Bone marrow (tissue), 2 donors: ENCODE measurements at places on chromosomes 1 and 21.

DNA sequence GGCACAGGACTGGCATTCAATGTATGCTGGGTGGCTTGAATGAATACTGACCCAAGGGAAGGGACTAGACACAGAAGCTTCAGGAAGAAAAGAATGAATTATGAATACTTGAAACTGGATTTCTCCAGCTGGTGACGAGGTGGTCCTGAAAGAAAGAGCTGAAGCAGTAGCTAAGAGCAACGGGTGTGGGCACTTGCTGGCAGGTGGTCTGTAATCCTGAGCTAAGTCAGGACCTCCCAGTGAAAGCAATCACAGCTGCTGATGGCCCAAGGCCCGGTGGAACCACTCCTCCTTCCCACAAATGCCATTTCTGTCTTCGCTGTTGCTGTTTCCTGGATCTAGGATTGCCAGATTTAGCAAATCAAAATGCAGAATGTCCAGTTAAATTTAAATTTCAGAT lies 47.0 kb downstream of the NEK2 start:
- DNase-seq: no peak

DNA sequence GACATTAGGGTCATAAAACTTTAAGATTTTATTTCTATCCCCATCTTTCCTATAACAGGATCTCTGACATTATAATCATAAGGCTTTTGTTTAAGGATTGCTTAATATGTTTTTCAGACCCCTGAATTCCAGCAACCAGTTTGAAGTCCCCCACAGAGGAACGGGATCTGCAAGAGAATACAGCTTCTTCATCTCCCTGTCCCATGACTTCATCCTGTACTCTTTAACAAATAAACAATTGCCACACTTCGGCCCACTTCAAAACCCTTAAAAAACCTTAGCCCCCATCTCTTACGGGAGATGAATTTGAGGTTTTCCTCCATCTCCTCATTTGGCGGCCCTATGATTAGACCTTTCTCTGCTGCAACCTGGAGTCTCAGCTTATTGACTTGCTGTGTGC lies 35.8 kb downstream of the TESK2 start:
- DNase-seq: no peak

DNA sequence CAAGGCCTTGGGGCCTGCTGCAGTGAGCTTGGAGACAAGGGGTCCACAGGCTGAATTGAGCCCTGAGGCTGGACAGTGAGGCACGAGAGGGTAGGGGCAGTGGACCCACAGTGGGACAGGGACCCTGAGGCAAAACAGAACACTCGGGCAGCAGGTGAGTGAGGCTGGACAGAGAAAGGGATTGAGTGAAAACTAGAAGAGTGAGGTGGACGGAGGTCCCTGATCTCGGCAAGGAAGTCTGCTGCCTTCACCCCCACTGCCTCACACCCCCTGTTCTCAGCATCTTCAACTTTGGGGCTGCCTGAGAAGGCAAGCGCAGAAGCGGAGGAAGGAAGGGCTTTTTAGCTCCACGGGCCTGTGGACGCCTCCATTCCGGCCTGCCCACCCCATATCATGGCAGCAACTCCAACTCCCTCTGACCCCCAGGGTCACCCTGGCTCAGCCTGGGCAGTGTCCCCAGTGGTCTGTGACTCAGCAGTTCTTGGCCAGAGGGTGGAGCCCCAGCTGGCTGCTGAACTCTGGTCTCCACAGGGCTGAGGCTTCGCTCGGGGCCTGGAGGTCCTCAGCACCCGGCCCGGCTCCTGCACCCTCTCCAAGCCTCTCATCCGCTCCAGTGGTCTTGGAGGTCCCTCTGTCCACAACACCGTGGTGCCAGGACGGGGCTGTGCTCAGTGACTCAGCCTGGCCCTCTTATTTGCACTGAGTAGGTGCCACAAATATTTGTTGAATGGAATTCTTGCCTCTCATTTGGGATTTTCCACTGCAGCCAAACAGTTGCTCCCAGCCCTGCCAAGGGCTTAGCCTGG lies 60.0 kb upstream of the EPS8L3 start:
- DNase-seq: no peak

- no peak for DNase-seq
These were observed 51.7 kb downstream of the SNRPE start for GRCh38 chr1:203913073-203913521.

DNA sequence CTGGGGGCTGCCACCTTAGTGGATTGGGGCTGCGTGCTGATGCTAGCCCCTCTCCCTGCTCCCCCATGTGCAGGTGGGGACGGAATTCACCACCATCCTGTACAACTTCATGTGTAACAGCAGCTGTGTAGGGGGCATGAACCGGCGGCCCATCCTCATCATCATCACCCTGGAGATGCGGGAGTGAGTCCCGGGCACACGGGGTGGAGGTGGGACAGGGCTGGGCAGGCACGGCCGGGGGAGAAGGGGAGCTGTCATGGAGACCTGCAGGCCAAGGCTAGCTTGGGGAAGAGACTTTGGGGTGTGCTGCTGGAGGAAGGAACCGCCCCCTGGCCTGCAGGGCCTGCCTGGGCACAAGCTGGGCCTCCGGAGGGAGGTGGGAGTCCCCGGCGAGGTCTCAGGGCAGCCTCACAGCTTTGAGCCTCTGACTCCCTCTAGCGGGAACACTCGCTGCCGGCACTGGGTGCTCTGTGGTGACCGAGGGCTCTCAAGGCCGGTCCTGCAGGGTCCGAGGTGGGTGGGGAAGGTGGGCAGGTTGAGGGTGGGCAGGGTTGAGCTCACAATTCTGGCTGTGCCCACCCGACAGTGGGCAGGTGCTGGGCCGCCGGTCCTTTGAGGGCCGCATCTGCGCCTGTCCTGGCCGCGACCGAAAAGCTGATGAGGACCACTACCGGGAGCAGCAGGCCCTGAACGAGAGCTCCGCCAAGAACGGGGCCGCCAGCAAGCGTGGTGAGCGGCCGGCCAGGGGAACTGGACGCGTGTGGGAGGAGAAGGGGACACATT lies 25.0 kb upstream of the CCDC27 start:
- DNase-seq: no peak

DNA sequence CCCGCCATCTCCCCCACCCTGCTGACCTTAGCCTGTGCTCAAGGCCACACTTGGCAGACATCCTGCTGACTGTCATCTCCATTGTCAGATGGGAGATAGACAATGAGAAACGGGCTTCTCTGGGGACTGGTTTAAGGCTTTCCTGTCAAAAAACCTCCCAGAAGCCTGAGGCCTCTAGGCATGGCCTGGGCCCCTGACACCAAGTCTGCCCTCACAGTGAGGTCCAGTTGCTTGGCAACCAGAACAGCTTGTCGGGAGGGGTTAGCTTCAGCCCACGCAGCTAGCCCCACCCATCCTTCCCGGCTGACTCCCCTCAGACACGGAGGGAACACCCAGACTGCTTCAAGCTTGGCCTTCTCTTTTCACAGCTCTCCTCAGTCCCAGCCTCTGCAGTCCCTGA lies 11.0 kb downstream of the PLEKHA6 start:
- DNase-seq: no peak

- no peak for DNase-seq
These were observed 102.4 kb downstream of the CACHD1 start for GRCh38 chr1:64572222-64572900.

DNA sequence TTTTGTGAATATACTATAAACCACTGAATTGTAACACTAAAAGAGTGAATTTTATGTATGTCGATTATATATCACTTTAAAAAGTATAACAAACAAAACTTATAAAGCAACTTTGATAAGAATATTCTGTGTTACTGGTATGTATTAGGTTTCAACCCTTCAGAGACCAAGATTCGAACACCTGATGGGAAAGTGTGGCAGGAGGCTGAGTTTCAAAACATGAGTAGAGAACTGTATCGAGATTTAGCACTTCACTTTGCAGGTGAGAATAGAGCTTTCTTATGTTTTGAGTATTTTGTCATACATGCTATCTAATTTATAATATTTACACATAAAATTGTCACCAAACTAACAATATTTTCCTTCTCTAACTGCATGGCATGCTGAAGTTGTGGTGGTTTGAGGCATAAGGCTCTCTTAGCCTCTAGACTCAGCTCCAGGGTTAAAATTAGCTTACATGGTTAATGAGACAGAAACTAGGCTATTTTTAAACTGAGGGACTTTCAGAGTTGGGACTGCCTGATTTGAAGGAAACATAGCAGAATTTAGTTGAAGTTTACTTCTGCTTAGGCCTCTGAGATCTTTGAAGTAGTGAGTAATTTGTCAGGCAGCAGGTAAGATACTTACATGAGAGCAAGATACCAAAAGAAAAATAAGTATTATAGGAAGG lies 48.6 kb downstream of the CEP350 start:
- DNase-seq: no peak

DNA sequence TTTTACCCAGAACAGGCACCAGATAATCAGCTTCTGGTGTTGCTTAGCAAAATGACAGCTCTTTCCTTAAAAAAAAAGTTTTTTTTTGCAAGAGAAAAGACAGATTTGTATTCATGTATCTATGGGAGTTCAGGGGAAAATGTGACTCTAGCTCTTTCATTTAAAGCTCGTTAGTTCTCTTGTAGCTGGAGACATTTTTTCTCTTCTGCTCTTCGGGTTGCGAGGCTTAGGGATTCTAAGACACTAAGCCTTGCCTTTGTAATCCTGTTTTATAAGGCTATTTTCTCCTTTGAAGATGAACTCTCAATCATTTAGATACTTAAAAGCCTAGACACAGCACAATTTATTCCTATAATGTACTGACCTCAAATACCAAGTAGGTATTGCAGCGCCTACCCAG lies 40.3 kb upstream of the EDARADD start:
- no peak for DNase-seq

DNA sequence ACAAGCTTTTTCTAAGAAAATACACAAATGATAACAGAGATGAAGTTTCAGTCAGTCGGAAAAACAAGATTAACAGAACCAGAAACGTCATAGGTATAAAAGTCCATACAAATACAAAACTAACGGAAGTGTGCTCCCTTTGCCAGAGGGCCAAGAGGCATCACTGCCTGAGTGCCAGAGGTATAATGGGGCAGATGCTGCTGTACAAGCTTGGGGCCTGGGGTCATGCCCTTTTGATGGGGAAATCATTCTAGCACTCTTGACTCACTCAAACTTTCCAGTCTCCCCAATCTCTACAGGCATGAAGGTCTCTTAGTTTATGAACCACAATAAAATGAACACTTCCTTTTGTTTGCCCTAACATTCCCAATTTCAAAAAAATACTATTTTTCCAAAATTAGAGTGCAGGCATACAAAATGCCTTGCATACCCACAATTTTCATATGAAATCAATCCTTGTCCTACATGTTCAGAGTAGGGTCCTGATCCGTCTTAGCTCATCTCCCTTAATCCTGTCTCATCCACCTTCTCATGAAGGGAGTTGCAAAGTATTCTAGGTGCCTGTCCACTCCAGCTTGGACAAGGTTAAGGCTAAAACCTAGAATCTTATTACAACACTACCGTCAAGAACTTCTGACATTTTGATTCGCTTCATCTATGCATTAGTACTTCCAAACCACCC lies 1.5 kb downstream of the RPL22 start:
- no peak for DNase-seq

- DNase-seq: no peak
These were observed 1.7 kb downstream of the NECAP2 start for GRCh38 chr1:16442265-16442664.

- DNase-seq: no peak
These were observed 658.9 kb downstream of the PTPRU start for GRCh38 chr1:29895201-29895600.

DNA sequence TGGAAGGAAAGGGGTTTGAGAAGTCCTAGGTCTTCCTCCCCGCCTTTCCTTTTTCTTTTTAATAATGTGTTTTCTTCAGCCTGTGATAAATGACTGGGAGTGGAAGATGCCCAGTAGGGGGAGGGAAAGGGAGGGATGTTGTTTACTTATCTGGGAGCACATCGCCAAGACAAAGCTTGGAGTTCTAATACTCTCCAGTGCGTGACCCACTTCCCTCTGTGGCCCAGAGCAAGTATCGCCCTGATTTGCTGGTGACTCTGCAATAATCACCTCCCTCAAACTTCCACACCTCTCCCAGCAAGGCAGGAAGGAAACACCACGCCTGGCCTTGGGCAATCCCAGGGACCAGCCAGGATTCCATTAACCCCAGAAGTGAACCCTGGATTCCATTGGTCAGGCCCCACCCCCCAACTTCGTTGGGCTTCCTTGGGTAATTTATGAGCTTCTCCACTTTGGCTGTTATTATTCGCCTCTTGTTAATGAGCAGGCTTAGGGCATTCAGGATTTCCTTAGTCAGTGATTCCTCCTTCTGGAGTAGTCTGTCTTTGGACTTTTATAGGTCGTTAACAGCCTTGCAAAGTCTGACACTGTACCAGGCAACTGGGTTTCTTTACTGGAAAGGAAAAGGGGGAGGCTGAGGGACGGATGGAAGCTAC lies 24.3 kb upstream of the GRHL3 start:
- DNase-seq: no peak

- no peak for DNase-seq
These were observed 12.2 kb downstream of the DSTYK start for GRCh38 chr1:205199090-205199930.

DNA sequence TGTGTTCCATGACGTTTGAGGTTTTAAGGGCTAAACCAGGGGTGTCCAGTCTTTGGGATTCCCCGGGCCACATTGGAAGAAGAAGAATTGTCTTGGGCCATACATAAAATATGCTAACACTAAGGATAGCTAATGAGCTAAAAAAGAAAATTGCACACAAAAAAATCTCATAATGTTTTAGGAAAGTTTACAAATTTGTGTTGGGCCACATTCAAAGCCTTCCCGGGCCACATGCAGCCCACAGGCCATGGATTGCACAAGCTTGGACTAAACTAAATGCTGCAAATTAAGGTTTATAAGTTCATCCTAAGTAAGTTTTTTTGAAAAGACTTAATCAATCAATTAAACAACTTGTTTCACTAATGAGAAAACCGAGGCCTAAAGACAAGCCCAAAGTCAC lies 21.9 kb downstream of the NIBAN1 start:
- DNase-seq: no peak

DNA sequence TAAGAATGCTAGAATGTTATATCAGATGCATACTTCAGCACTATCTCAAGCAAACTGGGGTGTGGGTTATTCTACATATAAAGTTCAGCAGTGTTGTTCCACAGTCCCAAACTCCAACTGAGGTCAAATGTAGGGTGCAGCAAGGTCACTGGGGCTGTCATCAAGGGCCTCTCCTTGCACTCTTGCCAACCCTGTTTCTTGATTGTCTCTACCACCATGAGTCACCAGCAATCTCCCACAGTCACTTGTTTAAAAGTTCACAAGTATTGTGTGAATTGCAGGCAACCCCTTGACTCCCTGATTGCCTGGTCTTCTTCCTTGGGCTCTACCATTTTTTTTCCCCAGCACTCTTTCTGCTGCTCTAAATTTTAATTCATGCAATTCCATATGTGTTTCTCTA lies 10.6 kb downstream of the METTL18 start:
- no peak for DNase-seq

- no peak for DNase-seq
These were observed 62.5 kb upstream of the AJAP1 start for GRCh38 chr1:4591926-4592325.
